ENCODE measurements at places on chromosomes 11 and 22. TPM values are rescaled to one million over a fixed set of nuclear protein-coding genes. Genes with fewer than 3 reads are reported as not detected.

GNG3 gene
- total RNA-seq, result not detected

TMEM121B gene
- total RNA-seq, result 0.15 TPM

FCHSD2 gene
- 22.1 TPM for total RNA-seq

OR56A5 gene
- total RNA-seq, result not detected

SCGB2A2 gene
- total RNA-seq, result not detected

MRTFA gene
- total RNA-seq, result 44.4 TPM

POU2F3 gene
- total RNA-seq, result 1.9 TPM

TREH gene
- 3.3 TPM for total RNA-seq

TEF gene
- total RNA-seq, result 19.6 TPM

DAGLA gene
- total RNA-seq, result 10.7 TPM

RHOG gene
- total RNA-seq, result 65.7 TPM

RBFOX2 gene
- 48.8 TPM for total RNA-seq

OR8D1 gene
- not detected for total RNA-seq

TSPAN18 gene
- total RNA-seq, result 10.8 TPM

GRCh38 chr11:118175993-118176777, at the start of gene SCN2B:
TSS of gene SCN2B (minus strand) at chr11:118176639. CDS start at chr11:118176431, 208 bp downstream.
- DNase-seq, result no peak

- DNase-seq, result no peak
Measured at GRCh38 chr11:83162377-83162776, 5.4 kb downstream of the PCF11 start.

GRCh38 chr22:50282361-50283155, 12.4 kb upstream of the MAPK11 start:
- DNase-seq, result peak; percentile 68

DNA sequence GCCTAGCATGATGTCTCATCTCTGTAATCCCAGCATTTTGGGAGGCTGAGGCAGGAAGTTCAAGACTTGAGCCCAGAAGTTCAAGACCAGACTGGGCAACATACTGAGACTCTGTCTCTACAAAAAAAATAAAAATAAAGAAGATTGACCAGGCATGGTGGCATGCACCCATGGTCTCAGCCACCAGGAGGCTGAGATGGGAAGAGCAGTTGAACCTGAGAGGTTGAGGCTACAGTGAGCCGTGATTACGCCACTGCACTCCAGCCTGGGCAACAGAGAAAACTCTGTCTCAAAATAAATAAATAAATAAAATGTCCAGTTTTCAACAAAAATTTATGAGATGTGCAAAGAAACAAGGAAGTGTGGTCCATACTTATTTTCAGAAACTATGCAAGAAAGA, 28.3 kb downstream of the EFCAB6 start:
- no peak for DNase-seq

DNA sequence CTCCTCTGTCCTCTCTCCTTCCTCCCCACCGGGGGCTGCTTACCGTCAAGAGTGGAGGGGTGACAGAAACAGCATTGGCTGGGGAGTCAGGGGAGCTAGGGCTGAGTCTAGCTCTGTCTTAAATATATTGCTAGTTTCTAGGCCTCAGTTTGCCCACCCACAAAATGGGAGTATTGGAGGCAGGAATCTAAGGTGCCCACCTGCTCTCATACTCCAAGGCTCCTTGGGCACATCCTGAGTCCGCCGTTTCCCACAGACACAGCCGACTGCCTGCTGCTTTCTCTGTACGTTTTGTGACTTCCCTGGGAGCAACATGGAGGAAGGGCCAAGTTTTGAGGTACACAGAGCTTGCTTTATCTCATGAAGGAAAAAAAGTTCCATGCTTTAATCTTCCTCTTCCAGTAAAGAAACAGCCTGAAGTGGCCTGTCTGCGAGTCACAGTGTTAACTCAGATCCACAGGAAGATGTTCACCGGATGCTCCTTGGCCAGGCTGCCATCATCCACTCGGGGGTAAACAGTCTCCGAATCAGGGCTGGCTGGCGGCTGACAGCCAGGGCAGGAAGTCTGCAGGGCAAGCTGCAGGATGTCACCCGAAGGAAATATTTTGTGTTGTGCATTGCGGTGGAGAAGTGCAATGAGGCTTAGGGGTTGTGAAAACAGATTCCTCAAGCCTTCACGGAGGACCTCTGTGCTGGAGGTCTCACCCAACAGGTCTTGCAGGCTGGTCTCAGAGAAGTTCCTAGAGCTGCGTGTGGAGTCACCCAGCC, 11.0 kb upstream of the CERK start:
- no peak for DNase-seq

GRCh38 chr11:72773696-72774095, 20.2 kb downstream of the STARD10 start:
- no peak for DNase-seq

DNA sequence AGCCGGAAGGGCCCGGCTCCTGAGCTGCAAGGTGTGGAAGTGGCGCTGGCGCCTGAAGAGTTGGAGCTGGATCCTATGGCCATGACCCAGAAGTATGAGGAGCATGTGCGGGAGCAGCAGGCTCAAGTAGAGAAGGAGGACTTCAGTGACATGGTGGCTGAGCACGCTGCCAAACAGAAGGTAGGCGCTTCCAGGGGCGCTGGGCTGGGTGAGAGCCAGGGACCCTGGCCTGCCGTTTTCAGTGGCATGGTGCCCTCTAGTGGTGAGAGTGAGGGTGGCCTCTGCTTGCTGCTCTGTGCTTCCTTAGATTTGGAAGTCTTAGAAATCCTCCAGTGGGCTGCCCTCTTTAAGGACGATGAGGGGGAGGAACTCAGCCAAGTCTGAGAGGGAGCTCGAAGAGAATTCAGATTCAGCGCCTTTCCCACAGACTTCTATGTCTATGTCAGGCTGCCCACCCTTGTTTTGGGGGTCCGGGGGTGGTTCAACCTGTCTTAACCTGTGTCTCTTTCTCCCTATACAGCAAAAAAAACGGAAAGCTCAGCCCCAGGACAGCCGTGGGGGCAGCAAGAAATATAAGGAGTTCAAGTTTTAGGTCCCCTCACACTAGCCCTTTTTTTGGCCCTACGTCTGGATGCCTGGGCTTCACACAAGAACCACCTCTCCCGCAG, 1.8 kb upstream of the PACS1 start:
- DNase-seq, result peak; percentile 79

- no peak for DNase-seq
Measured at GRCh38 chr11:132060567-132060966, 690.2 kb downstream of the NTM start.

DNA sequence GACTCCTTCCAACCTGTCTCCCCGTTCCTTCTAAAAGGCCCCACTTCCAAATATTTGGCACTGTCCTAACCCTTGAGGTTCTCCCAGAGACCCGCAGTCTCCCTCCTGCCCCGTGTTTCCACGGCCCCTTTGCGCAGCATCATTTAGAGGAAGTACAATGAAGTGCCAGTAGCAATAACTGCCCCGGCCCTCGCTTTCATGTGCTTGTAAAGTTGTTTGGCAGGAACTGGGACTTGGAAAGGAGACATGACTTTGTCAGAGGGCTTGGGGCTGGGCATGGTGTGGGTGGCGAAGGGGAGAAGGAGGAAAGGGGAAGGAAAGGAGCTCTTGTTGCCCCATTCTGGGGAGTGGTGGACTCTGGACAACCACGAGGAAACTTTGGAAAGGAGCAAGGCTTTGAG, 2.6 kb downstream of the CD44 start:
- peak; percentile 87 for DNase-seq

GRCh38 chr11:8028766-8029165, 41.6 kb downstream of the EIF3F start:
- no peak for DNase-seq

- no peak for DNase-seq
Measured at GRCh38 chr11:116173506-116173905, 599.3 kb downstream of the BUD13 start.

GRCh38 chr11:34165786-34166555, 60.5 kb downstream of the NAT10 start:
- DNase-seq, result no peak

GRCh38 chr22:22943521-22944267, 56.1 kb downstream of the IGLL5 start:
- peak; percentile 3 for DNase-seq

DNA sequence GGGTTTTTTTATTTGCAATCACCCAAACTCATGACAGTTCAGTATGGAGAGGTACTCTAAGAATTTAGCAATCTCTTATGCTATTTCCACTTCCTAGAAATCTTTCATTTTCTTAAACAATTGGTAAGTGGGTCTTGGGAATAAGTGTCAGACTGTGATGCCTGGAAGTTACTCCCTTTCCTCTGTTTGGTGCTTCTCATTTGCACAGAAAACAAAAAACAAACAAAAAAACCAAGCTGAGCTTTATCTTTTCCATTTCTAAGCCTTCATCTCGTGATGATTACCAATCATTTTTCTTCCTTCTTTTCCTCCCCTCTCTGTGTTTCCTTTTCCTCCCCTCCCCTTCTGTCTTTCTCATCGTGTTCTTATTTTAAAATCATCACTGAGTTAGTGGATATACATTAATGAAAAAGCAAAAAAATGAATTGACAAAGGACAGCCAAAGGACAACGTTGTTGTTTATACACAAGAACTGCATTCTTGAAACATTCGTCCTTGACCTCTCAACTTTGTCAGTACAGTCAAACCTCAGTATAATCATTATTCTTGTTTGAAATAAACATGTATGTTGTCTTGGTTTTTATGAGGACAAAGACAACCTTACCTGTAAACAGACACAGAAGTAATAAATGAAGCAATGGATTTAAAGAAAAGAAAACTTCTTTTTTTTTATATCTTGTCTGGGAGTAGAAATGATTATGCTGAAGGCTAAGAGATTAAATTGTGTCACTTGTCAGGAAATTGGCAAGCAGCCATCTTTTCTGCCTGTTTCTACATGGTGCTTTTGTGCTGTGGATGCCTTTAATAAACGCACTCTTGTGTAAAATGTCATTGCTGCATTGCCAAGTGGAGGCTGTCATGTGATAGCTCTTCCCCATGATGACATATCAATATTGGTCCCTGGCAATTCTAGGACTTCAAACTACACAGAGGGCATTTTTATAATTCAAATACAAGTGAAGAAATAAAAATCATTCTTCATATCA, 803.2 kb upstream of the CCDC90B start:
- no peak for DNase-seq

GRCh38 chr11:44116234-44116830, 20.9 kb downstream of the EXT2 start:
- DNase-seq, result no peak

- peak; percentile 40 for DNase-seq
Measured at GRCh38 chr11:1484695-1485503, 1.7 kb downstream of the MOB2 start.

GRCh38 chr11:121374286-121374985, 77.7 kb upstream of the SORL1 start:
- DNase-seq, result no peak

- no peak for DNase-seq
Measured at GRCh38 chr11:40867991-40868632, 591.3 kb downstream of the LRRC4C start.

DNA sequence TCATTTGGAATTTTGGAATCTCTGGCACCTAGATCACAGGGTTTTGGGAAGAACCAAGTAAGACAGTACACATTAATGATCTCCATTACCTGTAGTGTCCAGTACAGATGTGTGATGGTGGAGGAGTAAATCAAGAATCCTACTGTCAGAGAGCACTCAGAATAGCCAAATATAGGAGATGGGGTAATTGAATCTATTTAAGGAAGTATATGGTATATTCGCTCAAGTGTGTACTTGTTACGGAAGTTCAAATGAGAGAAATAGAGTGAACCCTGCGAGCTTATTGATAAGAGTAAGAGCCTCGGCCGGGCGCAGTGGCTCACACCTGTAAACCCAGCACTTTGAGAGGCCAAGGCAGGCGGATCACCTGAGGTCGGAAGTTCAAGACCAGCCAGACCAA, 2.2 kb downstream of the SPCS2 start:
- DNase-seq, result no peak

- DNase-seq, result peak; percentile 23
Measured at GRCh38 chr11:35617687-35618496, at the start of gene FJX1. TSS of gene FJX1 (plus strand) at chr11:35618460. CDS start at chr11:35618637, 177 bp downstream.

All from left colon (tissue), 2 donors.